Activated CD8-positive, alpha-beta T cell treated with anti-CD3 and anti-CD28 coated beads for 36 hours (primary cell): ENCODE measurements at places on chromosomes 2 and 18. TPM values are rescaled to one million over a fixed set of nuclear protein-coding genes. Genes with fewer than 3 reads are reported as not detected.

Gene TMEM17
- 0.13 TPM for total RNA-seq

GRCh38 chr2:176388861-176389260 is 119.6 kb downstream of the MTX2 start:
- no peaks in the 10 kb centered on the region for H3K36me3 ChIP-seq
- H3K27ac ChIP-seq: no peak overlapping the region
- H3K4me3 ChIP-seq: no peak overlapping the region
- no peaks in the 10 kb centered on the region for H3K4me1 ChIP-seq
- peaks cover 32% of the 10 kb centered on the region for H3K27me3 ChIP-seq

DNA sequence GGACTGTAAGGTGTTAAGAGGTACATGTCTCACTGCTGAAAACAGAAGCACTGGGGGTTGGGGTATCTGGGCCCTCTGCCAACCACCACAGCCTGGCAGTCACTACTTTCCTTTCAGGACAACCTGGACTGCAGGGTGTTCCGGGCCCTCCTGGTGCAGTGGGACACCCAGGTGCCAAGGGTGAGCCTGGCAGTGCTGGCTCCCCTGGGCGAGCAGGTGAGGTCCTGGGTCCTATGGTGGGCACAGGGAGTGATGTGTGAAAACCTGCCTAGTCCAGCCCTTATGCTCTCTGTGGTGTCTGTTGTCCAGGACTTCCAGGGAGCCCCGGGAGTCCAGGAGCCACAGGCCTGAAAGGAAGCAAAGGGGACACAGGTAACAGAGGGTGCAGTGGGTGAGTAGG is 40.0 kb downstream of the MARCO start:
- no peak overlapping the region for H3K4me3 ChIP-seq
- no peaks in the 10 kb centered on the region for H3K4me1 ChIP-seq
- no peaks in the 10 kb centered on the region for H3K36me3 ChIP-seq

GRCh38 chr2:216773072-216773471 is 77.7 kb upstream of the IGFBP5 start:
- no peak for DNase-seq
- peaks cover 5% of the 10 kb centered on the region for H3K27me3 ChIP-seq
- H3K4me3 ChIP-seq: no peak overlapping the region
- H3K36me3 ChIP-seq: no peaks in the 10 kb centered on the region
- H3K27ac ChIP-seq: no peak overlapping the region

DNA sequence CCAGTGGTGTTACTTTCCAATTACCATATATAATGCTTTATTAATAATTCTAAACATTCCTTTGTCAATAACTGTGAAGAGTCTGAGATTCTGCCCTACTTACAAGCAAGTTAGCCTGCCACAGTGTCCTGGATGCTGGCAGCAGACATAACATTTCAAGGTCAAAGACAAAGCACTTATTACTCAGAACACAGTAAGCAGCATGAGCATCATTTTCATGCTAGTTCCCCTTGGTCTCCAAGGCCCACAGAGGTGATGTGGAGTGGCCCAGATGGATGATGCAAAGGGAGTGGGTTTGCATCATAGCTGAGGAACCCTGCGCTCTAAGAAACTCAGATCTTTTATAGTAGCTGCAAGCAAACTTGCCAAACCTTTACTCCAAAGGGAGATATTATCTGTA is 349.7 kb downstream of the ZEB2 start:
- no peak overlapping the region for H3K4me3 ChIP-seq
- peaks cover 12% of the 10 kb centered on the region for H3K36me3 ChIP-seq
- no peaks in the 10 kb centered on the region for H3K4me1 ChIP-seq
- H3K27me3 ChIP-seq: no peaks in the 10 kb centered on the region
- no peak for DNase-seq
- no peak overlapping the region for H3K27ac ChIP-seq

- no peaks in the 10 kb centered on the region for H3K36me3 ChIP-seq
- H3K4me3 ChIP-seq: no peak overlapping the region
- no peak overlapping the region for H3K27ac ChIP-seq
- no peaks in the 10 kb centered on the region for H3K27me3 ChIP-seq
- H3K4me1 ChIP-seq: no peaks in the 10 kb centered on the region
- DNase-seq: no peak
Observed at GRCh38 chr2:114724454-114724853, 282.0 kb downstream of the DPP10 start.

GRCh38 chr2:160042054-160042453 is 20.4 kb downstream of the PLA2R1 start:
- H3K27ac ChIP-seq: no peak overlapping the region
- H3K27me3 ChIP-seq: peaks cover 8% of the 10 kb centered on the region
- H3K36me3 ChIP-seq: no peaks in the 10 kb centered on the region
- H3K4me3 ChIP-seq: no peak overlapping the region
